ENCODE measurements at places on chromosomes 16 and 17. TPM values are rescaled to one million over a fixed set of nuclear protein-coding genes. Genes with fewer than 3 reads are reported as not detected.

MYOCD gene
- 1.3 TPM for total RNA-seq

GPR139 gene
- not detected for total RNA-seq

ATP2A1 gene
- total RNA-seq: 0.48 TPM

HBQ1 gene
- total RNA-seq: not detected

SMG1 gene
- total RNA-seq: 49.5 TPM

P2RX1 gene
- total RNA-seq: 0.68 TPM

RND2 gene
- total RNA-seq: 0.16 TPM

CDH3 gene
- 94.1 TPM for total RNA-seq

ZNF287 gene
- 1.9 TPM for total RNA-seq

TNS4 gene
- total RNA-seq: 52.1 TPM

SOX15 gene
- total RNA-seq: 74.0 TPM

CCL4 gene
- total RNA-seq: not detected

TBC1D3I gene
- total RNA-seq: 0.68 TPM

EDC4 gene
- 32.7 TPM for total RNA-seq

ACADVL gene
- 311 TPM for total RNA-seq

RTN4RL1 gene
- 1.2 TPM for total RNA-seq

SPN gene
- 0.60 TPM for total RNA-seq

USP43 gene
- total RNA-seq: 8.8 TPM

LPO gene
- total RNA-seq: 0.44 TPM

EFCAB3 gene
- total RNA-seq: not detected

TMC8 gene
- total RNA-seq: 2.0 TPM

UTP4 gene
- 30.2 TPM for total RNA-seq

DYNLL2 gene
- total RNA-seq: 18.6 TPM

CLEC10A gene
- total RNA-seq: 0.92 TPM

CCL13 gene
- total RNA-seq: 0.24 TPM

RAB26 gene
- total RNA-seq: 6.0 TPM

KRTAP3-2 gene
- not detected for total RNA-seq

CDK3 gene
- 4.1 TPM for total RNA-seq

CBX8 gene
- total RNA-seq: 3.8 TPM

HS3ST6 gene
- 1.4 TPM for total RNA-seq

ZSCAN32 gene
- 5.8 TPM for total RNA-seq

TERB1 gene
- 0.08 TPM for total RNA-seq

BAIAP3 gene
- total RNA-seq: 2.0 TPM

TMEM100 gene
- 0.76 TPM for total RNA-seq

WFIKKN2 gene
- not detected for total RNA-seq

RASL10B gene
- 0.32 TPM for total RNA-seq
